ENCODE measurements at places on chromosomes 12 and 14. TPM values are rescaled to one million over a fixed set of nuclear protein-coding genes. Genes with fewer than 3 reads are reported as not detected.

TMEM179 gene
- total RNA-seq = not detected

VRTN gene
- not detected for total RNA-seq

ART4 gene
- total RNA-seq = 0.36 TPM

ITFG2 gene
- total RNA-seq = 32.6 TPM

LTB4R2 gene
- total RNA-seq = 18.6 TPM

ITGB7 gene
- 0.54 TPM for total RNA-seq

C12orf56 gene
- total RNA-seq = not detected

DPPA3 gene
- not detected for total RNA-seq

RDH16 gene
- 0.09 TPM for total RNA-seq
